ENCODE measurements at places on chromosomes 7 and 10.

DNA sequence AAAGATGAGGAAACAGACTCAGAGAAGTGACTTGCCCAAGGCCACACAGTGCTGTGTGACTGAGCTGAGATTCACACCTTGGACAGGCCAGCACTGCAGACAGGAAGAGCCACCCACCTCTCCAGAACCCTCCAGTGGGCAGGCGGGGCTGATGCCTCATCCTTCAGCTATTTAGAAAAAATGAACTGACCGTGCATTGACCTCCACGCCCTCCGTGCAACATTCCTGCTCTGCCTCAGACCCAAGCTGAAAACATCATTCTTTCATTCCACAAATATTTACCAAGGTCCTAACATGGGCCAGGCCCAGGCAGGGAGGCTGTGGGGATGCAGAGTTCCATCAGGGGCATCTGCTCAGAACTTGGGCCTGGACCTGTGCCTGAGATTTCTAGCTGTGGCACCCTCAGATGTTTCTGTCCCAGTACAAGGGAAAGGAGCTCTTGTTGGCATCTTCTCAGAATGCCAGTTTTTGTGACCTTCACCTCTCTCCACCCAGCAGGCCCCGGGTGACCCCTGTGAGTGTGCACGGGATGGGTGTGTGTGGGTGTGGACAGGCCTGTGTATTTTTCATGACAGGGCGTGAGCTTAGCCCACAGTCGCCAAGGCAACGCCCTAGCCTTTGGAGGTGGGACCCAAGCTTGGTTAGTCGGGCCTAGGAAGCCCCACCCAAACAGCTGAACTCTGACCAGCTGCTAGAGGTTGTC, 6.5 kb downstream of the VSIR start:
- no peak for DNase-seq

DNA sequence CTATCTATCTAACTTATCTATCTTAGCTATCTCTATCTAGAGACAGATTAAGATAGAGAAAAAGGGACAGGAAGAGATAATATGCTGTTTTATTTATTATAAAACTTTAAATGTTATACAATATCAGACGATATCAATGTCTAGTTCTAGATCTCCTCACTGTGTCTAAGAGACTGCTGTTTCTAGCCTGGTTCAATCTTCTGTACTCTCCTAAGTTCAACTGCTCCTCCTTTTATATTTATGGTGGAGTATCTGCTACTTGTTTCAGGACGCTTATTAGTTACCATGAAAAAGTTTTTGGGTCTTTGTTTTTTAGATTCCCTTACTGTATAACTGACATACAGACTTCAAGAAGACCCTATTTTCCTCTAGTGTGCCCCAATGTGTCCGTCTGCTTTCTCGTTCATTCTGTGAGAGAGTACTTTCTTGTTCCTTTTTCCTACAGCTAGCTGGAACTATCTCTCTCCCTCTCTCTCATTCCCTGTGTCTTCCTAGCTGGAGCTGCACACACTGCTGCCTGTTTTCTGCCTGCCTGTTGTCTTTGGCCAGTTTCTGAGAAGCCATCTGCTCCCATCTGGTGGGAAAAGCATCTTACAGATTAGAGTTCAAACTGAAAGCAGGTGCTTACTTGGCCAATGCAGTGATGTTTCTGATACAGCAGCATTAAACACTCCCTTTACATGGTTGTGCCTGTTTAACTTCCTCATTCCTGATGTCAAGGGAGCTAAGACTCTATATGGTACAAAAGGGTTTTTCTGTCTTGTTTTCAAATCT, 49.4 kb upstream of the ARL4A start:
- DNase-seq, result no peak

DNA sequence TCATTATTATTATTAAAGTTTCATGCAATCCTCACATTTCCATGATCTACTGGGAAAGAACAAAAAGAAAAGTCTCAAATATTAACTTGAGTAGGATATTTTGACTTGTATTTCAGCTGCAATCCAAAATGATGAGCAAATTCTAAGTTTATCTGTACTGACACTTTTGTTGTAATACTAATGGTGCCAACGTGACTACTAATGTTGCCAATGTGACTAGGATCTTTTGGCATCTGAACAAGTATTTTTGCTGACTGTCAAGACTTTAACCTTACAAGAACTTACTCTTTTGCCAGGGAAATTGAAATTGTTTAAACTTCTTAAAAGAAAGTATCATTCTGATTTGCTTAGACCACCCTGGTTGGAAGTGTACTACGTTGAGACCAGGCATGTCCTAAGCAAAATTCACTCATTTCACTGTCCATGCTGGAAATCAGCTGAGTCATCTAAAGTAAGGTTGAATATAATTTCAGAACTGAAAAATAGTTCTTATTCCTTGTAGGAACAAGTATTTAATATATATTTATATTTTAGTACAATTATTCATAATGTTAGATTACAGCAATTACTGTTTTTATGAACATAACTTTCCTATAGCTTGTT, 78.5 kb upstream of the LYZL1 start:
- no peak for DNase-seq

GRCh38 chr10:82267465-82267864, 392.5 kb downstream of the NRG3 start:
- no peak for DNase-seq

DNA sequence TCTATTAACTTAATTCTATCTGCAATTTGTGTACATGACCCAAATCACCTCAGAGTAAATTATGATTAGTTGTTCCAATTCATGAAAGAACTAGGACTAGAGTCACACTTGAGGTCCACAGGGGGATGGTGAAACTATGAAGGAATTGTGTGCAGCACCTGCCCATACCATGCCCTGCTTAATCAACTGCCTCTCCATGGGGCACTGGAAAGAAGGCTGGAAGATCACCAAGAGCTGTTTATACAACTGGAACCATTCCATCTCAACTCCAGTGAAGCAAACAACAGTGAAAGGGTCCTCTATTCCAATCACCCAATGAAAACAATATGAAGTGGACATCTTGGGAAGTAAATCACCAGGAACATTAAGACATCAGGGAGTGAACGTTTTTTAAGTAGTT, 98.7 kb upstream of the SEMA3D start:
- DNase-seq, result no peak

- no peak for DNase-seq
Measured at GRCh38 chr7:150754951-150755350, 17.7 kb downstream of the GIMAP5 start.

DNA sequence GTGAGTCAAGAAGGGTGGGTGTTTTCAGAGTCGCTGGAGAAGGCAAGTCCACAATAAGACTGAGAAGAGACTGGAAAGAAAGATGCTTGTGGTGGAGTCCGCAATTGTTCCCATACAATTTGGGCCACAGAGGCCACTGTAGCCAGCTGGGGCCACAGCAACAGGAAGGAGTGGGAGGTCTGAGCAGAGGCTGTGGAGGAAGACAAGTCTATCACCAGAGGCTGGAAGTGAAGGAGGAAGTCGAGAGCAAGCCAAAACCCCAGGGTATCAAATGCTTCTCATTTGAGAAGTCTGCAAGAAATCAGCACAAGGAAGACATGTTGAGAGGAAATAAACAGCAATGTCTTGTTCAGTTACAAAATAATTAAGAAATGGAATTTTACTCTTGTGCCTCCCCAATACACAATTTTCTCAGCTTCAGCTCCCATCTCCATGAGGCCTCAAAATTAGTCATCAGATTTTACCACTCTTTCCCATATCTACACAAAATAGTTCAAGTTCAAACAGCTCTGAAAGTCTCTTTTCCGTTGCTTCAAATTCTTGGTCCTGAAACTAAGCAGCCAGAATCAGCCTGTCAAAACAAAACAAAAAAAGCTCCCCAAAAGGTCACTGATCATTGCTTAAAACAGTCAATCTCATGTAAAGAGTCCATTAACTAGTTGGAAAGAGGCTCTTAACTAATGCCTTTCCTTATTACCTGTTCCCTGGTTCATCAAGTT, 31.6 kb downstream of the SLC16A12 start:
- no peak for DNase-seq

- DNase-seq, result no peak
Measured at GRCh38 chr7:7731732-7732131, 13.3 kb upstream of the RPA3 start.

DNA sequence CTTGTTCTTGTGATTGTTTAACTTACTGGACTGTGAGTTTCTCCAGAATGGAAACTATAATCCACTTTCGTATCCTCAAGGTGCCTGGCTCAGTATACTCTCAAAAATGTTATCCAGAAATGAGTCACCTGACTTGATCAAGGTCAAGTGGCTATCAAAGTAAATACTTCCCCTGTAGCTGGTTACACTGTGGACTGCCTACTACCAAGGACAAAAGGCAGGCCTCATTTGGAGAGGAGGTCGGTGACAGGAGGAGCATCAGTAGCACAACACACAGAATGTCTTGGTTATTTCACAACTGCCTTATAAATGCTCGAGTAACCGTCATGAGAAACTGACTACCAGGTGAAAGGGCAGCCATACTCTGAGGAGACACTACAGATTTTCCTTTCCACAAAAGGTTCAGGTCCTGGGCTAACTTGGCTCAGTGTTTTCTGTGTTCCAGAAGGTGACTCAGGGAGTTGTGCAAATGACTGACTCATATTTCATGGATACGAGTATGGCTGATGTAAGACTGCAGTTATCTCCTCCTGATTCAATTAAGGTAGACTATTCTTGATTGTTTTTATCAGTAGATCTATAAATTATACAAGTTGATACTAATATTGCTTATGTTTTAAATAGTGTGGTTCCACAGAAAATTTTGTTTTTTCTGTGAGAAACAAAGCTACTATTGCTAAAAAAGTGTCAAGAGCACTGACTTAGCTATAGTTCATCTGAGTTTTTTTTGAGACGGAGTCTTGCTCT, 4.2 kb upstream of the CCNY start:
- no peak for DNase-seq

- DNase-seq, result no peak
Measured at GRCh38 chr10:99331207-99331803, 2.1 kb downstream of the CNNM1 start.

DNA sequence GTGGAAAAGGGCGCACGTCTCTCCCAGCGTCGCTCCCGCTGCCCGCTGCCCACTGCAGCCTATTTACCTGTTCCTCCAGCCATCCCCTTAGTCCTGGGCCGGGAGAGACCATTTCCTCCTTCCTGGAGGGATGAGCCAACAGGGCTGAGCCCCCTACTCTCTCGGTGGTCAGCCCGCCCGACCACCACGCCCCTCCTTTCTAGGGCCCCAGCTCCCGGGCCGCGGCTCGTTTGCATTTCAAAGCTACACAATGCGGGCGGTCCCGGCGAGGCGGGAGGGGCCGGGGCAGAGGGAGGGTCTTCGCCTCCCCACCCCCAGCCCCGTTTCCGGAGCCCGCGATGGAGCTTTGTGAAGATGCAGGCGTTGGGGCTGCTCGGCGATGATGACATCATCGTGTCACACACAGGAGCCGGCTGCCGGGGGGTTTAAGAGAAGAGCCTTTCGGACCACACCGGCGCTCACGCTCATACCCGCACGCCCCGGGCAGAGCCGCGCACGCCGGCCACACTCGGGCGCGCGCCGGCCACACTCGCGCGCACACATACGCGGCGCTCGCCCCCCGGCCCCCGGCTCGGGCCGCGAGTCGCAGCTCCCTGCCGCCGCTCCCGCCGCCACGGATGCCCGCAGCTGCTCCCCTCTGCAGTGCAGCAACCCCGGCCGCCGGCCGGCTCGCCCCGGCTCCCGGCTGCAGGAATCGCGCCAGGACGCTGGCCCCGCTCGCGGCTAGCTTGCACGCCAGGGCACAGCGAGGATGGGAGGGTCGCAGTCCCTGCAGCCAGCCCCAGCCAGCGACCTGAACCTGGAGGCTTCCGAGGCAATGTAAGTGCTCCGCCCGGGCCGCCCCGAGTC, 107.7 kb upstream of the BTBD16 start:
- no peak for DNase-seq

DNA sequence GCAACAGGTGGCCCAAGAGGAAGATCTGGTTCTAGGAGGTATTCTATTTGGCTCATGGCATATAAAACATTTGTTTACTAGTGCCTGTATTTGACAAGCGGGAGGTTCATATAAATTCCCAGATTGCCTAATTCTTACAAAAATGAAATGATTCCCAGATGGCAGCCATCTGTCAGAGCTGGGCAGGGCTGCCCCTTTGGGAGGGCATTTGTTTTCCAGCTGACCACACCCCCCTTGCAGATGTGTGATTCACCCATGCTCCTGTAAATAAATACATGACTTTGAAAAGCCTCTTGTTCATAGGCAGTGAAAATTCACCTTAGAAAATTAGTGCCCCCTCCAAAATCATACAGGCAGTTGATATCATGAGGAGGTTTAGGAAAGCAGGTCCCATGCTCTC, 8.6 kb downstream of the VWC2 start:
- no peak for DNase-seq

- no peak for DNase-seq
Measured at GRCh38 chr7:143002898-143003297, 24.0 kb downstream of the OR9A2 start.

DNA sequence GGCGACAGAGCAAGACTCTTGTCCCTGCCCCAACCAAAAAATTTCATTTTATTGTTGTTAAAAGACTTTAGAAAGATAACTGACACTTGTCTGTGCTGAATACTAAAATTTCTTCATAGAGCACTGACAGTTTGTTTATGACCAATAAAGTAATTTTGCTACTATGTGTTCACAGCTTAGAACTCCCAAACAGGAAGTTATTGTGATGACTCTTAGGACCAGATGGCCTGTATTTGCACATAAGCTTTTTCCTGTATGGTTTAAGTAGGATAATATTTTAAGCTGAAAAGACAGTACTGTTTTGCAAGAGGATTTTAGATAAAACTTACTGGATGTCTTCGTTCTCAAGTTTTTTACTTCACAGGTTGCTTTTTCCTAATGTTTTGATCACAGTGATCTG, 80.7 kb downstream of the MMRN2 start:
- no peak for DNase-seq

GRCh38 chr10:60141896-60142559, 235.7 kb upstream of the CCDC6 start:
- no peak for DNase-seq

DNA sequence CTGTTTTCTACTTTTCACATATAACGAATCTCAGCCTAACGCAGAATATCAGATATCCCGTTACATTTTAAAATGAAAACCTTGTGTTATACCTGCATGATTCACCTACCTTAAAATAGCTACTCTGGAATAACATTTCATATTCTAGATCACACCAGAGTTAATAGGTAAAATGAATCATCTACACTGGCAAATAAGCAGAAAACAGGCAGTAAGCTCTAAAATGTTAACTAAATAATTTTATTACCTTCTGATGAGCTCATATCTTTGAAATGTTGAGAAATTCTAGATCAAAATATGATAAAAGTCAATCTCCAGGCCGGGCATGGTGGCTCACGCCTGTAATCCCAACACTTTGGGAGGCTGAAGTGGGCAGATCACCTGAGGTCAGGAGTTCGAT, 71.3 kb downstream of the CPEB3 start:
- no peak for DNase-seq
